GM23338 (cell line): ENCODE measurements at places on chromosomes 5 and 9. TPM values are rescaled to one million over a fixed set of nuclear protein-coding genes. Genes with fewer than 3 reads are reported as not detected.

- no peak for DNase-seq
Observed at GRCh38 chr9:135826188-135826545, 81.2 kb downstream of the CAMSAP1 start.

GRCh38 chr5:1865486-1865885 lies 17.2 kb downstream of the IRX4 start:
- no peak for DNase-seq

TEK gene
- 1.5 and 1.9 TPM in 2 replicates for polyA plus RNA-seq

DNA sequence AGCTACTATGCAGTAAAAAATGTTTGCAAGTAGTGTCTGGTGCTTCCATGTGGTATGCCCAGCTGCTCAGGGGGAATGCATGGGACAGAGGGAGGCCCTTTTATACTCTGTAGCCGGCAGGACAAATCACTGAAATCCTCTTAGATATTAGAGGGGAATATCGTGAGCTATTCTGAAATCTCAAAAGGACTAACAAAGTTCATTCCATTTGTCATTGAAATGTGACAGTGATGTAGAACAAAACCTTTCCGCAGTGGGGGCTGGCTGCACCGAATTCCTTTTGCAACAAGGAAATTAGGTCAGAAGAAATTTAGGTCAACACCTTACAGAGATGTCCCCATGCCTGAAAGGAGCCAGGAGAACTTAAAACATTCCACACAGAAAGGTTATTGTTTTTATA lies 72.4 kb upstream of the MEF2C start:
- DNase-seq, result peak; percentile 56

- DNase-seq, result peak; percentile 86
Observed at GRCh38 chr5:115296124-115297022, at the start of gene CCDC112. CCDC112 (minus strand) TSS chr5:115296654; CDS start chr5:115296543, 111 bp downstream.
